ENCODE measurements at places on chromosomes 4 and X.

GRCh38 chrX:28610746-28611145 is 23.5 kb downstream of the IL1RAPL1 start:
- no peak for DNase-seq

DNA sequence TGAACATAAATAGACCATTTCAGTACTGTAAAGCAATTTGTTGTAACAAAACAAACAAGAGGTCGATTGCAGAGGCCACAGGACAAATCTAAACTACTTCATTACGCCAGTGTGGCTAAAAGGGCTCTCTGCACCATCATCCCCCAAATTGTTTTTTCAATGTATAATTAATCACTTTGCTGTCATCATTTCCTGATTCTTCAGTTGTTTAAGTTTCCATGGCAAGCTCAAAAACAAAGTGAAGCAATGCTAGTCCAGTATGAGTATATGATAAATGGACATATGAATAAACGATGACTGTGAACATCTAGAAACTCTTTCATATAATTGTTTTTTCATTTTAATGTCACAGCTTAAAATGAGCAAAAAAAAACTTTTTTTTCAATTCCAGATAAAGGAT is 235.4 kb upstream of the FGF13 start:
- DNase-seq, result no peak

DNA sequence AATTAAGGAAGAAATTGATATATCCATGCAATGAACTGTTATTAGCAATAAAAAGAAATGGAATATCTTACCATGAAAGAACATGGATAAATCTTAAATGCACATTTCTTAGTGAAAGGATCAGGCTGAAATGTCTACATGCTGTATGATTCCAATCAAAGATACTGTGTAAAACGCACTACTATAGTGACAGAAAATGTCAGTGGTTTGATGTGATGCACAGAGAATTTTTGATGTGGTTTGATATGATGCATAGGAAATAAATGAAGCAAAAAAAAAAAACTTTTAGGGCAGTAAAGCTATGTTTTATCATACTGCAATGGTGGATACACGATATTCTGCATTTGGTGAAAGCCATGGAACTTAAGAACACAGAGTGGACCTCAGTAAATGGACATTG is 547.6 kb downstream of the GABRG1 start:
- DNase-seq, result no peak

GRCh38 chr4:1239141-1239949 is 9.6 kb downstream of the CTBP1 start:
- DNase-seq, result no peak

- no peak for DNase-seq
Measured at GRCh38 chrX:103800318-103800717, 23.7 kb downstream of the PLP1 start.

DNA sequence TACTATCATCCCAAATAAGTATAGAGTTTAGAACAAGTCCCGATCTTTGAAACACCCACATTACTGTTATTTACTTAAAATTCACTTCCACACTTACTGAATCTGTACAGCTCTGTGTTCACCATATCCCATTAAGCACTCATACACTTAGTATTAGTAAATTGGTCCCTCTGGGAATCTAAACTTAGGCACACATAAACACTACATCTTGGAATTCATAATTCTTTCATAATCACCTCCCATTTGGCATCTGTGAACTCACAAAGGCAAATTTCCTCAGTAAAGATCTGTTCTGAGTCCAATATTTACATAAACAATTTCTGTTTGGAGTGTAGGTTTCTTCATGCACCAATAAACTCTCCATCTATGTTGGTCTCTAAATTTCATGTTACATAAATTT is 52.6 kb upstream of the PPARGC1A start:
- no peak for DNase-seq

GRCh38 chr4:1196421-1197183 is 24.2 kb upstream of the SPON2 start:
- no peak for DNase-seq

GRCh38 chr4:156442912-156443311 is 489.2 kb upstream of the CTSO start:
- no peak for DNase-seq

DNA sequence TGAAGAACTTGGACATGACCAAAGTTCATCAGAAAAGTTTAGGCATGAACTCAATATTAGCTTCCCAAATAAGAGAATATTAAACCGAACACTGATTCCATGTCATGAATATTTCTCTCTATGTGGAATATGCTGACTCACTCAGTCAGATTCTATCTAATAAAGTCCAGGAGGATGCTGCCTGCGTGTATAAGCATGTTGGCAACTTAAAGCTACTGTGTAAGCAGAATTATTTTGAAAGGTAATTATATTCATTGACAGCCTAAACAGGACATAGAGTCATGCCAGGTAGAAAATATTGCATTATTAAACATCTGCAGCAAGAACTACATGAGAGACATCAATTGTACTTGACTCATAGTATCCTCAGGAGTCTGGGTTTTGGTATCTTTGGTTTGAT is 367.9 kb upstream of the SPOCK3 start:
- no peak for DNase-seq

- DNase-seq, result no peak
Measured at GRCh38 chrX:68669871-68670270, 22.4 kb downstream of the STARD8 start.

- DNase-seq, result no peak
Measured at GRCh38 chr4:53459548-53459947, 82.1 kb downstream of the FIP1L1 start.

GRCh38 chr4:48193096-48193836 is 59.2 kb upstream of the TXK start:
- DNase-seq, result no peak

- DNase-seq, result no peak
Measured at GRCh38 chr4:161850631-161851030, 313.2 kb downstream of the FSTL5 start.

DNA sequence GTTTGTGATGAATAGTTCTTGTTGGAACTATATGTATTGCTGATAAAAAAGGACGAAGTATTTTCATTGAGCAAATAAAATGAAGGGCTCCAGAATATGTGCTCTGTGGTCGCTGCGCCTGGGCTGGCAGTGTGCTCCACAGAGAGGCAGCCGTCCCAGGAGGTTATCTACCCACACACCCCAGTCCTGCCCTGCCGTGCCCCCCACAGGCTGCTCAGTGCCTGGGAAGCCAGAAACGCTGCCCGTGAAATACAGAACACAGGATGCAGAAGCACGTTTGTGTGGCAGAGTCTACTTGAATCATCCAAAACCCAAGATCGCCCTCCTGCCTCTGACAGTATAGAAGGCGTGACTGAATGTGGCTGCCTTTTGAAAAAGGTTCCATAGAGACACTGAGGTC is 1.4 kb downstream of the CLDN22 start:
- no peak for DNase-seq

- DNase-seq, result peak; percentile 23
Measured at GRCh38 chrX:100994352-100995281, 25.1 kb downstream of the ARL13A start.

GRCh38 chrX:16319929-16320328 is 152.6 kb downstream of the MAGEB17 start:
- no peak for DNase-seq

GRCh38 chrX:82370978-82371646 is 1137.0 kb upstream of the POU3F4 start:
- no peak for DNase-seq

DNA sequence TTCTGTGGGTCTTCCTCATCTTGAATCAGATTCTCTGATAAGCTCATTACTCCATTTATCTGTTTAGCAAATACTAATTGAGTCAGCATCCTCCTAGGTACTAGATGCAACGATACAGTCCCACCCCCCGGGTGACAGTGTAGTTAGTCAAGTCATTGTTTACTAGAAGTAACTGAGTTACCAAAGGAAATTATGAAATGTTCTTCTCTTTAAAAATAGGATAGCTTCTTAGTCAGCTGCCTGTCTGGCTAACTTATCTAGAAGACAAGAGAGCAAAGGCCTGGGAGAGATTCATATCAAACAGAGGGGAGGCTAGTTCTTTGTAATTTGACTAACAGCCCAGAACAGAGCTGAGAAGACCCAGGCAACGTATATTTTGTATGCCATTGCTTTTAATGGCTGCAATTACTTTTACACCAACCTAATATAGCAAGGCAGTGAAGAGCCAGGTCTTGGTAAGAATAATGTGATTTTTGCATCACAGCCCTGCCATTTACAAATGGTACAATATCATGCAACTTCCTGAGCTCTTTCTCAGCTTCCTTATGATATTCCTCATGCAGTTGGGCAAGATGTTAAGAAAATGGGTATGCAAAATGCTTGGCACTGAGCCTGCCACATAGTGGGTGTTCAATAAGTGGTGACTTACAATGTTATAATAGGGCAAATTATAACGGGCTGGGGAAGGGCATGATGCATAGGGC is 149.9 kb downstream of the CHIC2 start:
- no peak for DNase-seq

GRCh38 chr4:147831551-147832171 is 99.8 kb downstream of the ARHGAP10 start:
- DNase-seq, result no peak

- no peak for DNase-seq
Measured at GRCh38 chr4:29295280-29295679, 1424.9 kb upstream of the PCDH7 start.

DNA sequence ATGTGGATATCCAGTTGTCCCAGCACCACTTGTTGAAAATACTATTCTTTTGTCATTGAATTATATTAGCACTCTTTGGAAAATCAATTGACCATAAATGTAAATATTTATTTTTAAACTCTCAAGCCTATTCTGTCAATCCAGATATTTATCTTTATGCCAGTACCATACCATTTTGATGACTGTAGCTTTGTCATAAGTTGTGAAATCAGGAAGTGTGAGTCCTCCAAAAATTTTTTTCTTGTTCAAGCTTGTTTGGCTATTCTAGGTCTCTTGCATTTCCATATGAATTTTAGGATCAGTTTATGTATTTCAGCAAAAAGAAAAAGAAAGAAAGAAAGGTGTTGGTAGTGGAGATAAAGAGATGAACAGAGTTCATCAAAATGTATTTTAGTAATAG is 8.2 kb upstream of the SMPX start:
- DNase-seq, result no peak

GRCh38 chr4:139207873-139208403 is 30.9 kb upstream of the ELF2 start:
- DNase-seq, result no peak

DNA sequence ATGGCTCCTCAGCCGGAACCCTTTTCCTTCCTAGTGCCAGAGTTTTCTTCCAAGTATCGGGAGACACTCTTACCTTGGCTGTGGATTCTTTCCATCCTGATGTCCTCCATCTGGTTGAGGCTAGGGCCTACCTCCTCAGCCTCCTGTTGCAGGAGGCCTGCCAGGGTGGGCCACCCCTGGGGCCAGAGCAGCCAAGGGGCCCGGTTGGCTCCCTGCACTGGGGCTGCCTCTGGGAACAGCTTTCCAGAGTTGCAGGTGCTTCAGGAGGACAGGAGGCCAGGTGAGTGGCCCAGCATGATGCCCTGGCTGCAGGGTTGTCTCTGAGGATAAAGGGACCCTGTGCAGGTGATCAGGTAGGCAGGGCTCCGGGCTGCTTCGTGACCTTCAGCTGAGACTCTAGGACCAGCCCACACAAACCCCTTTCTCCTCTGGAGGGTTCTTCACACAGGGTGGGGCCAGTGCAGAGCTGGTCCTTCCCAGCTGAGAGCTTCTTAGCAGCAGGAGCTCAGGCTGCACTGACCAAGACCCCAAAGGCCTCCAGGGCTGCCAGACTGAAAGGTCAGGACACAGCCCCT is 5.3 kb upstream of the GPR78 start:
- no peak for DNase-seq

GRCh38 chr4:55834086-55834795 is 14.7 kb downstream of the EXOC1L start:
- no peak for DNase-seq

- no peak for DNase-seq
Measured at GRCh38 chr4:148109216-148109615, 333.0 kb downstream of the NR3C2 start.

GRCh38 chr4:101169044-101170014 is 178.0 kb downstream of the PPP3CA start:
- peak; percentile 19 for DNase-seq

GRCh38 chrX:3550160-3550751 is 163.2 kb downstream of the PRKX start:
- DNase-seq, result no peak

All from GM13977 (cell line).